ENCODE measurements at places on chromosomes 5 and 9. TPM values are rescaled to one million over a fixed set of nuclear protein-coding genes. Genes with fewer than 3 reads are reported as not detected.

The SPZ1 gene
- not detected for total RNA-seq

The NIPAL4 gene
- 3.5 TPM for total RNA-seq

The PTGES gene
- 0.09 TPM for total RNA-seq

The PCDHGA9 gene
- total RNA-seq: not detected

The RC3H2 gene
- total RNA-seq: 24.4 TPM

The RNF38 gene
- total RNA-seq: 40.0 TPM

The PCDHGC5 gene
- total RNA-seq: not detected
